Osteocyte (in vitro differentiated cells): ENCODE measurements at places on chromosomes 7 and 10.

- no peak for DNase-seq
These were observed 7.0 kb downstream of the REEP3 start for GRCh38 chr10:63528084-63528744.

DNA sequence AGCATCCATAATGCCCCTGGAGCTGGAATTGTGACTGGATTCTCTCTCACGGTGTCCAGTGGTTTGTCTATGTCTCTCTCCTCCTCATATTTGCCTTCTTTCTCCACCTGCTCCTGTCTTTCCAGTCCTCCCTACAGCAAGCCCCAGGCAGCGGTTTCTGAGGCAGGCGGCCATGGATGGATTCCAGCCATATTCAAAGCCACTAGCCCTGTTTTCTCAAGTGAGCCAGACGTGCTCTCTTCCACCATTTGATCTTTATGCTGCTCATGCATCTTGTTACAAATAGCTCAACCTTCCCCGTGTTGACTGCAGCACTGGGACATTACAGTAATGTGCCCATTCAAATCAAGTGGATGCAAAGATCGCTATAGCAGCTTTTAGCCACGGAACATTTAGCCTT, 387.2 kb upstream of the PODXL start:
- peak; percentile 57 for DNase-seq

DNA sequence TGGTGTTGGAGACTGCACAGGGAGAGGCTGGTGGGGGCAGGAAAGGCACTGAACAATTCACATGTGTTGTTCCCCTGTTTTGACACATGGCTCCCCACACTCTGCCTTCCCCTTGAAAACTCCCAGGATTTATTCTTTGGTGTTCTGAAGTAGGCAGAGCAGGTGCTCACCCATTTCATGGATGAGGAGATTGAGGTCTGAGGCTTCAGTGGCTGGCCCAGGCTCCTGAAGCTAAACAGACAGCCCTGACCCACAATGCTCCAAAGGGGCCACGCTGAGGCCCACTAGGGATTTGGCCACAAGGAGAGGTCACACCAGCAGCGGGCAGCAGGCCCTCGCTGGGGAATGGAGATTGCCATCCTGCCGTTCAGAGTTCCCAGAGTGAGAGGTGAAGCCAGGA, 157.6 kb downstream of the SH3PXD2A start:
- no peak for DNase-seq

GRCh38 chr10:128642502-128642901, 516.3 kb upstream of the MKI67 start:
- no peak for DNase-seq
